Caudate nucleus (tissue), 63 donors: ENCODE measurements at places on chromosomes 3 and 15.

DNA sequence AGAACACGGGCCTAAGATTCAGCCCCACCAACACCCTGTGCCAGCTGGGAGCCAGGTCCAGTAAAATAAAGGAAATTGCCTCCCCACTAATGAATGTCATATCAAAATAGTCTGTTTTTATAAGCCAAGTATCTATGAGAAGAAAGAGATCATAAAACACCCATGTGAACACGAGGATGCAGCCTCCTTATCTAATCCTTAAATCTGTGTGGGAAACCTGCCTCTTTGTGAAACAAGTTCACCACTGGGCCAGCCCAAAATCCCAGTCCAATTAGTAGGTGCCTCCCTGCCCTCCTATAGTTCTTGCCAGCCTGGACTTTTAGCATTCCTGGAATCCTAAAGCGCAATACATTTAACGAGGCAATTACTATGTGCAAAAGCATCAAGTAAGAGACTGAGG lies 42.0 kb downstream of the SCAPER start:
- DNase-seq: no peak

DNA sequence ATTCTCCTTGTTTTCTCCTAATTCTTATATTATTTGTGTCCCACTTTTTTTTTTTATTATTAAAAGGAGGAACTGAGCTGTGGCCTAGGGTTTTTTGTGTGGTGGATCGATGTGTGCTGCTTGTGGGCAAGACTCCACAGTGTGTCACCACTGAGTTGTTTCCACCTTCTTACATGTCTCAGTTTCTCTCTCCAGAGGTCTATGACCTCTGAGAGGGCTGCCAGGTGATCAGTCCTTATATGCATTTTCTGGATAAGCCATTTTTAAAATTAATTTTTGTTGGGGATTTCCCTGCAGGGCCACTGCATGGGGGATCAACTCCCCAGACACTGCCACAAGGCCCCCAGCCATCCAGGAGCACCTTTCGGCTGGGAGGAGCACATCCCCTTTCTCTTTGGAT lies 27.8 kb downstream of the IQCF6 start:
- DNase-seq: no peak

DNA sequence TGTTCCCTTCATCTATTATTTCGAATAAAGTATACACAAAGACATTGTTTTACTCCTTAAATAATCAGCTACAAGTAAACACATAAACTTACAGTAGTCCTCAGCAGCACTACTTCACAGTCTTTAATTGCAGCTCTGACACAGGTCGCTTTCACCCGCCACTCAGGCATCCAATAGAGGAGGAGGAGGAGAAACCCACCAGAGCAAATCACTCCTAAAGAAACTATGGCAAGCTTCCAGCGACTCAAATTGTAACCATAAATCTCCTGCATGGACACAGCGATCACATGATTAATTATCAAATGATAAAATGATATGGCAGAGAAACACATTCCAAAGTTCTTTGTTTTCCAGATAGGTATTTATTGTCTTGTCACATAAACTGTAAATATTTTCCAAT lies 26.2 kb downstream of the ATP13A3 start:
- DNase-seq: no peak

DNA sequence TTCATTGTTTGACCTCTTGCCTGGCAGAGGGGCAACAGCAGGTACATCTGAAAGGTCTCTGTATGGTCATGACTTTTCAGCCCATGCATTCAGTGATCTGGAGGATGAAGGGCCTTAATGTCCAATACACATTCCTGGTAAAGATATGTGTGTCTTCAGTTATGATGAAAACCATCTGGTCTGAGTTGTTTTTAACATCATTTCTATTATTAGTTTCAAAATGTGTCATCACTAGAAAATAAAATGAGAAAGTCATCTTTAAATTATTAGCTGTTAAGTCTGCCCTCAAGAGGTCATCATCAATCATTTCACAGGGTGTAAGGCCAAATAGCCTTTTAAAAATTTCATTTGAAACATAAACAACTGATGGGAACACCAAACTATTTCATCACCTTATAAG lies 92.1 kb upstream of the PLSCR4 start:
- DNase-seq: no peak

DNA sequence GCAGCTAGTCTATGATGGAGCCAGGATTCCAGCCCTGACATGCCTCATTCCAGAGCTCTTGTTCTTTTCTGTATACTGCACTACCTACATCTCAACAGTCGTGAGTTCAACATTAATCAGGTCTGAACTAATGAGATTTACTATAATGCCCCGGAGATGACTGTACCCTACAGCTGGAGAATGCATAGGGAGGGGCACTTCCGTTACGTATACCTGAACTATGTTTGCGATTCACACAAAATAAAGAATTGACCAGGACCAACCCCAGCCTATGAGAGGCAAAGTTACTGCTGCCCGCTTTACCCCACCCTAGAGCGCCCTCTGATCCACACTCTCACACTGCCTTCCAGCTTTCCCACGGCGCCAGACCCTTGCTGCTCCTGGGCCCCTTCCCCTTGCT lies 97.0 kb downstream of the IGF2BP2 start:
- DNase-seq: no peak

- DNase-seq: no peak
These were observed 56.1 kb upstream of the RNF7 start for GRCh38 chr3:141682007-141682406.

DNA sequence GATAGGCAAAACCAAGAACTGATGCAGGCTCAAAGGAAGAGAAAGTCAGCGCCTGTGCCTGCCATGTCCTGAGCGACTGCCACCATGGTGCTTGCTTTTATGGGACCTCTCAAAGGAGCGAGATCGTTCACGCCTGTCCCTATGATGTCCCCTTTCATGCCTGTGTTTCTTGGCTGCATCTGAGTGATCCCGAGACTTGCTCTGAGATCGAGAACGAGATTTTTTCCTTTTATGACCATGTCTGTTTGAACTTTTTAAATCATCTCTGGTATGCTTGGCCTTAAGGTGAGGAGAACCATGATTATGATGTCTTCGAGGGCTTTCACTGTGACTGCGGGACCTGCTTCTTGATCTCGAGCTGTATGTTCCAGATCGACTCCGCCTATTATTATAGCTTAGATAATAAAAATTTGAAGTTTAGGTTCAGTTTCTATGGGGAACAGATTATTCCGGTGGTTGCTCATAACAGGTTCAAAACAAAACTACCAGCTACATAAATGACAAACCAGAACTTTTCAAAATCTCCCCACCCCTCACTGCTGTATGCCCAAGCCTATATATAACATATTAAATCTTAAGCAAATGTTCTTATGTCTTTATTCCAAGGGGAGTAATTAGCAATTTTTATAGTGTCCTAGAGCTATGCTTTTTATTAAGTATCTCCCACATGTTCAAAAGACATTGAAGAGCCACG lies 11.6 kb downstream of the CCNL1 start:
- no peak for DNase-seq

DNA sequence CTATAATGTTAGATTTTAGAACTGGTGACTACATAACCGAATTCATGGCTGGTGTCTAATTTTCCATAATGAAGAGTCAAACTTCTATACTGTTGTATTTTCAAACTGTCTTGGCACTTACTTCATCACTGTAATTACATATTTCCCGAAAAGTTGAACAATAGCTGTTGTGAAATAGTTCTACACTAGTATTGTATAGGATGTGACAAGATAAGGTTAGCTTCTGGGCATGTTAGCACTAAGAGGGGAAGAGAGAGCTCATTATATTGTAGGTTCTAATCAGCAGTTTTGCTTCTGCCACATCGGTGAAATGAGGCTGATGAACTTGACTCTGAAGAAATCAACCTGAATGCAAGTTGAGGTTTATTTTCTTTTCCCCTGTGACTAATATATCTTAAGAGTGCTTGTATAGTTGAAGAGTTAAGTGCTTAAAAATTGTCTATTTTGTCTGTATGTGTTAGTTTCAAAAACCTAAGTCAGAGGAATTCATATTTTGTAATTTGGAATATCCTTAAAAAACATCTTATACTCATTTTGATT lies 8.9 kb downstream of the GYG1 start:
- DNase-seq: no peak

DNA sequence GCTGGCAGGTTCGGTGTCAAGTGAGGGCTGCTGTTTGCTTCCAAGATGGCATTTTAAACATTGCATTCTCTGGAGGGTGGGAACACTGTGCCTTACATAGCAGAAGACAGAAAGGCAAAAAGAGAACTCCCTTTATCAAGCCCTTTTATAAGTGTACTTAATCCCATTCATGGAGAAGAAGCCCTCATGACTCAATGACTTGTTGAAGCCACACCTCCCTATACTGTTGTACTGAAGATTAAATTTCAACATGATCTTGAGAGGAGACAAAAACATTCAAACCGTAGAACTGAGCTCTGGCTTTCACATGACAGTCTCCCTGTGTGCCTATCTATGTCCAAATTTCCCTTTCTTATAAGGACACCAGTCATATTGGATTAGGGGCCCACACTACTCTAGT lies 443.4 kb upstream of the CDIN1 start:
- no peak for DNase-seq

- DNase-seq: no peak
These were observed 8.6 kb upstream of the STX19 start for GRCh38 chr3:94036909-94037507.

GRCh38 chr15:90868261-90868689 lies at the start of gene FURIN:
Gene FURIN, plus strand, starts transcription at chr15:90868588. Its CDS starts 7,153 bp downstream, at chr15:90875741.
- DNase-seq: no peak

- no peak for DNase-seq
These were observed 256.4 kb upstream of the ZNF385D start for GRCh38 chr3:22007368-22007767.

GRCh38 chr15:59528961-59529402 lies 82.6 kb upstream of the GCNT3 start:
- DNase-seq: peak; percentile 69

DNA sequence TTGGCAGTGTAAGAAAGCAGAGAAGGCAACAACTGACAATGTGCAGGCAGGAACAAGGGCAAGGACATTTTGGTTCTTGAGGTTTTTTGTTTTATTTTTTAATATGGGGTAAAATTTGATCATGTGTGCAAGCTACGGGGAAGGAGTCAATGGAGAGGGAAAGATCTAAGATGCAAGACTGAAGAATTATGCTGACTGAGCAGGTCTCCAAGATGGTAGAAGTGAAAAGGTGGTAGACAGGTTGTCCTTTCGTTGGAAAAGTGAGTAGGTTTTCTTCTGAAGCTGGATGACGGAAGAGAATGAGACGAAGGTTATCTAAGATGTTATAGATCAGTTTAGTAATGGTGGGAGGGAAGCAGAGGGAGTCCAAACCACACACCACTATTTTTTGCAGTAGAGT lies 4.2 kb downstream of the CD47 start:
- DNase-seq: no peak

- DNase-seq: no peak
These were observed 135.4 kb downstream of the SYNPR start for GRCh38 chr3:63413523-63413922.

DNA sequence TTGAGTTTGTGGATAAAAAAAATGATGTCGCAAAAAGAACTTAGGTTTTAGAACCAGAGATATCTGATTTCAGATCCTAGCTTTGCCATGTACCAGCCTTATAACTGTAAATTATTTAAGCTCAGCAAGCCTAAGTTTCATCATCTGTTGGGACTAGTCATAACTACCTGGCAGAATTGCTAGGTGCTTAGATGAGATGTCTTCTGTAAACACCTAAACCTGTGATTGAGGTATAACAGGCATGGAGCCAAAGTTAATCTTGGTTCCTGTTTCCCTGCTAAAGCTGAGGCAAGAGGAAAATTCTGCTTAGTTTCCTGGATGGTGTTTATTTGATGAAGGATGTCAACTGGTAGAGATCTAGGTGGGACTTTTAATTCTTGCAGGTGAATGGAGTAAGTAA lies 331.3 kb upstream of the RBMS3 start:
- no peak for DNase-seq

GRCh38 chr15:47412802-47413201 lies 304.5 kb upstream of the SEMA6D start:
- DNase-seq: no peak

DNA sequence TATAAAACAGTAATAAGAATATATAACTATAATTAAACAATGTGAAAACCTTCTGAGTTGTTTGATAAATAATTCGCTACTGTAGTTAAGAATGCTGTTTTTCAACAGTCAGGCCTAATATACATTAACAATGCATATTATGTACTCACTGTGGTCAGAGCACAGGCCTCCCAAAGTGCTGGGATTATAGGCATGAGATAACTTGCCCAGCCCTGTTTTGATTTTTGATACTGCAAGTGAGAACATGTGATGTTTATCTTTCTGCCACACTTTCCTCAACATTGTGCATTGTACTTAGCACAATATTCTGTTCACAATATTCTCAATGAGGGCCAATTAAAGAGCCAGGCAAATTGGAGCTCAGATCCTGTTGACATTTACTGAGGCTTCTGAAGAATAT lies 274.5 kb upstream of the RARB start:
- no peak for DNase-seq
